ENCODE measurements at places on chromosomes 11 and 22. TPM values are rescaled to one million over a fixed set of nuclear protein-coding genes. Genes with fewer than 3 reads are reported as not detected.

DNA sequence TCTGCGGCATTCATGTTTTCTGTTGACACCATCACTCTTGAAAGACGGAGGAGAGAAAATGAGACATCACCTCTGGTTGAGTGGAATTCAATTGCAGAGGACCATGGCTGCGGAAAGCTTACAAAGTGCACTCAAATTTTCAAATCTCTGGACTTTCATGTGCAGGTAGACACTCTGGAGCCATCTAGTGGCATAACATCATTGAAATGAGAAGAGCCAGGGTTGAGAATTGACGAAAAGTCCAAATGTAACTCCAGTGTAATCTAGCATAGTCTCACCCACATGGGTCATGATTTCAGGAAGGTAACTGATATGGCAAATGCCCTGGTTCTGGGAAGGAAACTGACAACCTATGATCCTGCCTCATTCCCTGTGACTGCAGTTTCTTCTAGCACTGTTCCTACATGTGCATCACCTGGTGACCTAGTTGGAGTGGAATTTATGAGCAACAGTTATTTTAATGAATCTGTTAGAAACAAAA, 687.8 kb downstream of the KCNA4 start:
- DNase-seq: no peak

DNA sequence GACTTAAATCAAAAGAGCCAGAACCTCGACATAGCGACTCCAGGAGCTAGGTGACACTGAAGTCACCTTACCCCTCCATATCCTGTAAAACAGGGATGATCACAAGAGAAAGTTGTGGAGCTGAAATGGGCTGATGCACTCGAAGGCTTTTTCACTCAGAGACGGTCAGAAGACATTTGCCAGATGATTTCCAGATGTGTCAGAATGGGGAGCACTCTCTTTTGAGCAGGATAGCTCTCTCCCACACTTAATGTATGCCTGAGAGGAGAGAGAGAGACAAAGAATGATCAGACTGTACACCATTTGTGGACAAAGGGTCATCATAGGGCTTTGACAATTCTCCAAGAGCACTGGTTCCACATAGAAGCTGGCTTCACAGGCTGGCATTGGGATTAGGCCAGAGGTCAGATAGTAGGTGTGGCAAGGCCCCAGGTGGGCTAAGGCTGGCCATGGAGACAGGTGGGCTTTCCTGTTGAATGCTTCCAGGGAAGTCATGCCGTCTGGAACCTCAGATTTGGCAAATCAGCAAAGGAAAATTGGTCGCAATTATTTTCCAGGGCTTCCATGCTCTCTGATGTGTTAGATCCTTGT, 42.3 kb upstream of the ETS1 start:
- DNase-seq: no peak

- no peak for DNase-seq
These were observed 1.4 kb downstream of the PC start for GRCh38 chr11:66956689-66957290.

GRCh38 chr22:19355413-19356157, 64.1 kb upstream of the CLTCL1 start:
- no peak for DNase-seq

DNA sequence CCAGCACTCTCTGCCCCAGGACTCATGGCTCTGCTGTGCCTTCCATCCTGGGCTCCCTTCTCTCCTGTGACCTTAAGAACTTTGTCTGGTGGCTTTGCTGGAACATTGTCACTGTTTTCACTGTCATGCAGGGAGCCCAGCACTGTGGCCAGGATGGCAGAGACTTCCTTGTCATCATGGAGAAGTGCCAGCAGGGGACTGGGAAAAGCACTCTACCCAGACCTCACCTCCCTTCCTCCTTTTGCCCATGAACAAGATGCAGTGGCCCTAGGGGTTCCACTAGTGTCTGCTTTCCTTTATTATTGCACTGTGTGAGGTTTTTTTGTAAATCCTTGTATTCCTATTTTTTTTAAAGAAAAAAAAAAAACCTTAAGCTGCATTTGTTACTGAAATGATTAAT, 2.9 kb upstream of the TTC36 start:
- no peak for DNase-seq

GRCh38 chr22:43923631-43924464, at the start of gene PNPLA3:
Gene PNPLA3, plus strand, starts transcription at chr22:43923805. Its CDS starts 107 bp downstream, at chr22:43923912.
- peak; percentile 98 for DNase-seq

DNA sequence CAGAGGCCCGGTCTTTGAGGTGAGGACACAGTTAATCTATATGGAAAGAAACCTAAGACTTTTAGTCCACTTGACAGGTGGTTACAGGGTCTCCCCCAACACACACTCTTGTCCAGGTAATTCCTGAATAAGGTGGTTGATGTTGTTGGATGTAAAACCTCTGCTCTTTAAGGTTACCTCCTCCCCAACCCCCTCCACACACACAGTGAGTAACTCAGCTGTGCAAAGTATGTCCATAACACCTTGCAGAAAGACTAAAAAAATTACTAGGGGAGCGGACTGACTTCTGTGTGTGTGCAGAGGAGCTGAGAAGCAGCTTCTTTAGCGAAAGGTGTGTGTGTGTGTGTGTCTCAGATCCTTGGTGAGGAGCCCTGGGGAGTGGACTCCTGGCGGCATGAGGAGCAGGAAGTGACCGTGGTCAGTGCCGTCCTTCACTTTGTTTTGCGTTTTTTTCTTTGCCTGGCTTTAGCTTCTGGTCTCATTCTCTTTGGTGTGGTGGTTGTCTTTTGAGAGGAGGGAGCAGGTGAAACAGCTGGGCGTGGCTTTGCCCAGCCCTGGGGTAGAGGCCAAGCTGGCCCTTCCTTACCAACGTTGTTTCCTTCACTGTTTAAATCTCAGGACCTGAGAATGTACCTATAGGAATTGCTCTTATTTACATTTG, 1.7 kb downstream of the ZBED4 start:
- no peak for DNase-seq

GRCh38 chr22:44305888-44306287, 6.9 kb downstream of the SHISAL1 start:
- DNase-seq: no peak

DNA sequence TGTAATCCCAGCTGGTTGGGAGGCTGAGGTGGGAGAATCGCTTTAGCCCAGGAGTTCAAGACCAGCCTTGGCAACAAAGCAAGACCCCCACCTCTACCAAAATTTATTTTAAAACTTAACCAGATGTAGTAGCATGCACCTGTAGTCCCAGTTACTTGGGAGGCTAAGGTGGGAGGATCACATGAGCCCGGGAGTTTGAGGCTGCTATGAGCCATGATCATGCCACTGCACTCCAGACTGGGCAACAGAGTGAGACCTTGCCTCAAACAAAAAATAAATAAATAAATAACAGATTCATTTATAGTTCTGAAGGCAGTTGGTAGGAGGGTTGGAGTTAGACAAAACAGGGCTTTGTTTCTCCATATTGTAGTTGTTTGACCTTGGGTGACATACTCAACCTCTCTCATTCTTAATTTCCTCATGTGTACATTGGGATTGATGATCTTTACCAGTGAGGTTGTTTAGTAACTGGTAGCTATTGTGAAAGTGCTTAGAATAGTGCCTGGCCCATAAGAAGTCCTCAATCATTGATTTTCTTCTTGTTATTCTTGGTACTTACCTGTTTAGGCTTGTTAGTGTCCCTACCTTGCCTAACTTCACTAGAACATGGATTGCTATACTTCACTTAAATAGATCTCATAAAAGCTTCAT, 79.1 kb downstream of the EMSY start:
- no peak for DNase-seq

DNA sequence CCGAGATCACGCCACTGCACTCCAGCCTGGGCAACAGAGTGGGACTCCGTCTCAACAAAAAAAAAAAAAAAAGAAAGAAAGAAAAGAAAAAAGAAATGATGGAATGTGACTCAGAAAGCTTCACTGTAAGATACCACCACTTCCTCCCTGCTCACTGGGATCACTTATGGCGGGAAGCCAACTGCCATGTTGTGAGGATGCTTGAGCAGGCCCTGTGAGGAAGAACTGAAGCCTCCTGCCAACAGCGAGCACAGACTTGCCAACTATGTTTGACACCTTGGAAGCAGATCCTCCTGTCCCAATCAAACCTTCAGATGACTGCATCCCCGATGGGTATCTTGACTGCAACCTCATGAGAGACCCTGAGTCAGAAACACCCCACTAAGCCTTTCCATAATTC, 8.3 kb downstream of the SEC14L6 start:
- DNase-seq: no peak

DNA sequence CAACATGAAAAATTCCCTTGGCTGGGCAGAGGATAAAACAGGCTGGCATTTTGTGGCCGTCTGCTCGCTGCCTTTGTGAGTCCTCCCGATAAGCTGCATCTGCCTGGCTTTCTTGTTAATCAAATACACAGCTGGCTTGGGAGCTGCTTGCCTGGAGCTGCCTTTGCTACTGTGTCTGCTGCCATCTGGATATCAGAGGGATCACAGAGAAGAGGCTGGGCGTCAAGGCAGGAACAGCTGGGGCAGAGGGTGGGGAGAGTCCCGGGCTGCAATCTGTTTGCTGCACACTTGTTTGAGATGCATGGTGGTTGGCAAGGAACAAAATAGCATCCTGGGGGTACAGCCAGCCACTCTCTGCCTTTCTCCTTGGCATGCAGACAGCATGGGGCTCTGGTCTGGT, 36.0 kb downstream of the COMMD9 start:
- DNase-seq: peak; percentile 78

DNA sequence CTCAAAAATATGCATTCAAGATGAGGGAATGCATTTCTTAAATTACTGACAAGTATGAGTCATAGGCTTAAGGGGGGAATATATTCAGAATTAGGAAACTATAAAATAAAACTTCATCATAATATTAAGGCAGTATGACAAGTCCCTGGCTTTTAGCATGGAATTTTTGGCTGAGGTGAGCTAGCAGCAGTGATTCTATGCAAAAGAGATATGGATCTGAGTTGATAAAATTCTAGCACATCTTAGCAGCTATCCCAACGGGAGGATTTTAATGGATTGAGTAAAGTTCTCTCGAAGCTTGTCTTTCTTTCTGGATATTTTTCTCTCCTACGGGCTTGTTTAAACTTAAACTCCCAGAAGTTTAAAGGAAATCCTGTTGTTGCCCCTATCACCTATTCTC, 1.2 kb downstream of the OR51Q1 start:
- no peak for DNase-seq

- DNase-seq: no peak
These were observed 6.7 kb upstream of the FGF3 start for GRCh38 chr11:69825941-69826340.

RAB36 gene
- total RNA-seq: 2.0 TPM

MRGPRF gene
- total RNA-seq: 1.0 TPM

ZDHHC8 gene
- total RNA-seq: 119 TPM

ARHGAP20 gene
- not detected for total RNA-seq

OR10G4 gene
- not detected for total RNA-seq

SLC16A8 gene
- total RNA-seq: not detected

APOL5 gene
- total RNA-seq: not detected

XKR3 gene
- total RNA-seq: not detected

PAMR1 gene
- 10.6 TPM for total RNA-seq

Data from glutamatergic neuron (in vitro differentiated cells).